ENCODE measurements at places on chromosomes 1 and 21. TPM values are rescaled to one million over a fixed set of nuclear protein-coding genes. Genes with fewer than 3 reads are reported as not detected.

CFHR3 gene
- 0.23 TPM for total RNA-seq

OR2T29 gene
- not detected for total RNA-seq

SPRR2B gene
- not detected for total RNA-seq

TFF2 gene
- not detected for total RNA-seq

PRKAB2 gene
- total RNA-seq = 11.4 TPM

TMEM269 gene
- 0.40 TPM for total RNA-seq

TRNP1 gene
- total RNA-seq = 183 TPM

IL12RB2 gene
- total RNA-seq = not detected

VWA5B1 gene
- not detected for total RNA-seq

OR2T33 gene
- not detected for total RNA-seq

RIMKLA gene
- 0.70 TPM for total RNA-seq

THEM5 gene
- not detected for total RNA-seq

KRTAP19-3 gene
- total RNA-seq = not detected

LAD1 gene
- 0.69 TPM for total RNA-seq

TRIM45 gene
- 1.7 TPM for total RNA-seq

PGD gene
- total RNA-seq = 1,164 TPM

KANK4 gene
- 0.48 TPM for total RNA-seq
